ENCODE measurements at places on chromosomes 3 and 15.

- DNase-seq = peak; percentile 79
Measured at GRCh38 chr3:127690106-127690505, 17.4 kb downstream of the ABTB1 start.

GRCh38 chr15:45088801-45089711 is 24.9 kb downstream of the DUOX2 start:
- DNase-seq = peak; percentile 69

- no peak for DNase-seq
Measured at GRCh38 chr3:14507757-14508504, 32.2 kb downstream of the GRIP2 start.

DNA sequence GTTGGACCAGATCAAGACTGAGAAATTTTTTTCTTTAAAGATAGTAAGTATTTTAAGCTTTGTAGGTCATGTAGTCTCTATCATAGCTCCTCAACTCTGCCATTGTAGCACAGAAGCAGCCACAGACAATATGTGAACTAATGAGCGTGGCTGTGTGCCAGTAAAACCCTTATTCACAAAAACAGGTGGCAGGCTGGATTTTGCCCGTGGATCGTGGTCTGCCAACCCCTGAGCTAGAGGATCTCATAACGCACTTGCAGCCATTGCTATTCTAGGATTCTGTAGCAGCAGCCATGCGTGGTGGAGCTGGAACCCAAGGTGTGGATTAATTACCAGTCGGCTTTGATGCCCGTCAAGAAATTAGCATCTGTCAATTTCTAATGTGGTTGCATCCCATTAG is 68.7 kb upstream of the PLXNA1 start:
- DNase-seq = no peak

- DNase-seq = no peak
Measured at GRCh38 chr3:50666837-50667236, 7.9 kb upstream of the DOCK3 start.

DNA sequence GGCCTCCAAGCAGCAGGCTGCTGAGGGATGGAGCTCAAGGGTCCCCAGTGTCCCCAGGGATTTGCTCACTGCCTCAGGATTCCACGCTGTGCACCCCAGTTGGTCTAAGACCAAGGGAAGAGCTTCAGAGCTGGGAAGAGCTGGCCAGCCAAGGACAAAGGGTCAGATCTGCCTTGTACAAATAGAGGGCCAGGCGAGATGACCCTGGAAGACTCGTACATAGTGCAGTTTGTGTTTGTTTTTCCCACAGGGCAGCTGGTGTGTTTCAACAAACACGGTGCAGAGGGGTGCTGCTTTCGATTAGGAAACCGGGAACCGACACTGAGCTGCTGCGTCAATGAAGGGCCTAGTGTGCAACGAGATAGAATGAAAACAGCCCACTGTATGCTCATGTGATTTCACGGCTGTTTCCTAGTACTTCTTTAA is 56.1 kb upstream of the TRPM1 start:
- no peak for DNase-seq

DNA sequence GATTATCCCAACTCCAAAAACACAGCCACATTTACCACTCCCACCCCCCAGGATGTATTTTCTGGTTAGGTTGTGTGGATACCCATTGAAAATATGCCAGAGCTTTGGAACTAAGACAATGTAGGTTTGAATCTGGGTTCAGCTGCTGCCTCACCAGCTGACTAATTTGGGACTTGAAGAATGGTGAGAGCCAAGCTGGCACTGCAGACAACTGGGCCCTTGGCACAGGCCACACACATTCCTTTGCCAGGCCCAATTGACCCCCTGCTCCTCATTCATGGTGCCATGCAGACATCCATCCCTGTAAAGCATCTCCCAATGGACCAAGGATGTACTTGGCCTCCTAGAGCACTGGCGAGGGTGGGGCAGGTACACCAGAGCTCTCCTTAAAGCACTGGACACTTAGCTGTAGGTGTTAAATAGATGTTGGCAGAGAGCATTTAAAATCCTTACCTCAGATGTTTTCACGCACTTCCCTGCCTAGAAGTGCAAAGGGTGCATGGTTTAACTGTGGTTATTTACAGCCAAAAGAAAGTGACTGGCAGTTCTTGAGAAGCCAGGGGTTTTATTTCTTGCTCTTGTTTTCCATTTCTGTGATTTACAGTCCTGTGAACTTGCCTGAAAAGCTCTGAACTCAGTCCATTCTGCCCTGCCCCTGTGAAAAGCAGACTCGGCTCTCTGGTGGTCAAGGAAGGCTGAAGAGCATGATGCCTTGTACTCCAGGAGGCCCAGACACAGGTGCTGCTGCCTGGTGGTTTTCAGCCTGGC is 138.5 kb downstream of the CLSTN2 start:
- DNase-seq = no peak

DNA sequence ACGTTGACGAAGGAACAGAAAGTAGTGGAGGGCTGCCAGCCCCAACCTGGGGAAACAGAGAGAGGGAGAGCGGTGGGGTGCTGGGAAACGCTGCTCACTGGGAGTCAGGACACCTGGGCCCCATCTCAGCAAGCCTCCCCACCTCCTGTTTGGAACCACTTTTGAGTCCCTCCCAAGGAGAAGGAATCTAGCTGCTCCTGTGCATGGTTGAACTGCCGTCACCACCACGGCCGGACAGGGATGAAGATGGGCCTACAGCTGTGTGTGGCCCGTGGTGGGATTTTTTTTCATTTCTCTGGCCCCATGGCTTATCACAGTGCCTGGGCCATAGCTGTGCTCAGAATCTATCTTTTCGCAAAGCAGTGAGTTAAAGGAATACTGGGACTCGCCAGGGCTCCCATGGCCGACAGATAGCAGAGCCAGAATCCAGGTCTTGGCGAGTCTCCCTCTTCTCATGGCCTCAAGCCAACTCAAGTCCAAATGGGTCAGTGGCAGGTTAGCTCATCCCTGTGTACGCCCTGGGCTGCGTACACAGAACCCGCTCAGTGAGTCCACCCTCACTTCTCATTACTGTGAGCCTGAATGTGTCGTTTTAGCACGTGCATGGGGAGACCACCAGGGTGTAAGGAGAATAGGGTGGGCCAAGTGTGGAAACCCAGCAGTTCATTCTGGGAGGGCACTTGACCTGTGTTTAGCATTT is 271.2 kb downstream of the FAM43A start:
- no peak for DNase-seq

DNA sequence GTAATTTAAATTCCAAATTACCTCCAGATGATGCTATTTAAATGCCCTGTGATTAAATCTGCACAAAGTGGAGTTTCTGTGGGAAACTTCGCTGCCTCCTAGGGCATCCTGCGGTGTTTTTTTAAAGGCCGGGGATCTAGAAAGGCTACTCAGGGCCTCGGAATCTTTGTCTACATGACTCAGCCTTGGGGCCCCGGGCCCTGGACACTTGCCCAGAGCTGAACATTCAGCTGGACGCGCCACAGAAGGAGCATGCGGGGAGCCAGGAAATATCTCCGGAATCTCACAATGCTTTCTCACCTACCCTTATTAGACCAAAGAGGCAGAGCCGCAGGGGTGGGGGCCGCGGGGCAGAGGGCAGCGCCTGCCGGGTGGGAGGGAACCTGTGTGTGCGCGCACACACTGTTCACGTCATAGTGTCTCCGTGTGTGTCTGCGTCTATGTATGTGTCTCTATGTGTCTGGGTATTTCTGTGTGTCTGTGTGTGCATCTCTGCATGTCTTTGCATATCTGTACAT is 145.5 kb upstream of the TPM1 start:
- DNase-seq = peak; percentile 39
